ENCODE measurements at places on chromosomes 1 and 21. TPM values are rescaled to one million over a fixed set of nuclear protein-coding genes. Genes with fewer than 3 reads are reported as not detected.

GRCh38 chr1:66503841-66504470 lies 30.0 kb upstream of the SGIP1 start:
- peak; percentile 35 for DNase-seq

- DNase-seq, result no peak
Measured at GRCh38 chr1:26539722-26540121, 10.2 kb downstream of the RPS6KA1 start.

- DNase-seq, result no peak
Measured at GRCh38 chr21:35232545-35233176, 183.6 kb upstream of the RUNX1 start.

GRCh38 chr1:47693115-47693514 lies 255.3 kb downstream of the FOXD2 start:
- DNase-seq, result no peak

GRCh38 chr1:223702735-223703667 lies 9.3 kb upstream of the CAPN2 start:
- no peak for DNase-seq

The MANEAL gene
- 4.0 TPM for polyA plus RNA-seq

The SERPINC1 gene
- polyA plus RNA-seq, result 0.75 TPM

The RABIF gene
- 10.6 TPM for polyA plus RNA-seq

The CCDC27 gene
- 0.30 TPM for polyA plus RNA-seq

The GBP6 gene
- 0.06 TPM for polyA plus RNA-seq

The LCE1E gene
- polyA plus RNA-seq, result not detected

Measured in renal pelvis (tissue), 12 donors.